Bladder microvascular endothelial cell (primary cell): ENCODE measurements at places on chromosomes 2 and 18. TPM values are rescaled to one million over a fixed set of nuclear protein-coding genes. Genes with fewer than 3 reads are reported as not detected.

Gene LGALSL
- total RNA-seq, result 2.9 and 4.3 TPM in 2 replicates

Gene SLC9A4
- under 0.01 TPM in 2 replicates for total RNA-seq

Gene ZNF236
- 3.2 and 9.5 TPM in 2 replicates for total RNA-seq

Gene MYL1
- not detected in 2 replicates for total RNA-seq

Gene LAMA3
- 12.6 TPM in 2 replicates for total RNA-seq

Gene CD226
- total RNA-seq, result 0.32 and 1.0 TPM in 2 replicates

Gene CFAP221
- 0.06 and 0.16 TPM in 2 replicates for total RNA-seq

Gene GAREM1
- 0.16 and 0.63 TPM in 2 replicates for total RNA-seq

Gene LYG1
- total RNA-seq, result 0.49 and 0.57 TPM in 2 replicates

Gene SLC38A11
- total RNA-seq, result not detected in 2 replicates

Gene CRYGC
- total RNA-seq, result not detected in 2 replicates

Gene WDPCP
- 4.9 and 8.7 TPM in 2 replicates for total RNA-seq

Gene HOXD13
- not detected in 2 replicates for total RNA-seq

Gene CDKL4
- total RNA-seq, result 0.16 and 0.19 TPM in 2 replicates

Gene ALLC
- not detected in 2 replicates for total RNA-seq

Gene GRB14
- 0.32 and 1.3 TPM in 2 replicates for total RNA-seq

Gene STPG4
- 0.16 and 0.31 TPM in 2 replicates for total RNA-seq

Gene FAM210A
- total RNA-seq, result 11.5 and 38.9 TPM in 2 replicates

Gene YES1
- 94.1 and 131 TPM in 2 replicates for total RNA-seq

Gene DCDC2C
- 0.19 TPM in 1 of 2 replicates, not detected in the other for total RNA-seq

Gene PIK3C3
- total RNA-seq, result 22.5 and 71.2 TPM in 2 replicates

Gene PIKFYVE
- total RNA-seq, result 15.5 and 32.1 TPM in 2 replicates

Gene AQP4
- total RNA-seq, result 0.16 TPM in 1 of 2 replicates, not detected in the other

Gene NOL4
- not detected in 2 replicates for total RNA-seq

Gene PPP1CB
- total RNA-seq, result 78.7 and 105 TPM in 2 replicates

Gene UGT1A3
- total RNA-seq, result not detected in 2 replicates

Gene CXCR4
- 83.7 and 130 TPM in 2 replicates for total RNA-seq
